ENCODE measurements at places on chromosomes 4 and X.
A peak's percentile ranks its signal among the peaks of the same experiment; 100 is the strongest.

GRCh38 chrX:93673056-93673868 lies at the start of gene NAP1L3:
Gene NAP1L3, minus strand, starts transcription at chrX:93673578. Its CDS starts 274 bp downstream, at chrX:93673304.
- peak; percentile 81 for DNase-seq

GRCh38 chr4:179328627-179329026 lies 1886.4 kb upstream of the AGA start:
- no peak for DNase-seq

- no peak for DNase-seq
Measured at GRCh38 chr4:55466001-55466400, 70.2 kb downstream of the TMEM165 start.

- no peak for DNase-seq
Measured at GRCh38 chrX:7993873-7994272, 66.7 kb upstream of the PNPLA4 start.
